Left kidney (tissue), 8 donors: ENCODE measurements at places on chromosomes 7 and 10.

GRCh38 chr10:126525326-126525725 is 137.0 kb upstream of the ADAM12 start:
- DNase-seq = no peak

DNA sequence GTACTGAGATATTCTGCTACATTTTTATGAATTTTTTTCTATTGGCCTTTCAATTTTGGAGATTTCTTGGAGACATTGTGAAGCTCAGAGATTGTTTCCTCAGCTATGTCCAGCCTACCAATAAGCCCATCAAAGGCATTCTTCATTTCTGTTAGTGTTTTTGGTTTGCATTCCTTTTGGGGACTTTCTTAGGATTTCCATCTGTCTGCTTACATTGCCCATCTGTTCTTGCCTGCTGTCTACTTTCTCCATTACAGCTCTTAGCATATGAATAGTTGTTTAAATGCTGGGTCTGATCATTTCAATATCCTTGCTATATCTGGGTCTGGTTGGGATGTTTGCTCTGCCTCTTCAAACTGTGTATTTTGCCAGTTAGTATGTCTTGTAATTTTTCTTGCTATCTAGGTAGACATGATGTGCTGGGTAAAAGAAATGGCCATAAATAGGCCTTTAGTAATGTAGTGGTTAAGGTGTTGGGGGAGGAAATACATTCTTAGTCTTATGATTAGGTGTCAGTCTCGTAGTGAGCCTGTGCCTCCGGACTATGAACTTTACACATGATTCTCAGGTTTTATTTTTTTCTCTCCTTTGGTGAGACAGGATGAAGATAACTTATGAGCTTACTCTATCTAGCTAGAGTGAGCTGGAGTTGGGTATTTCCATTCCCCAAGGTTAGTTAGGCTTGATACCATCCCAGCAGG is 32.6 kb upstream of the NME8 start:
- DNase-seq = no peak

DNA sequence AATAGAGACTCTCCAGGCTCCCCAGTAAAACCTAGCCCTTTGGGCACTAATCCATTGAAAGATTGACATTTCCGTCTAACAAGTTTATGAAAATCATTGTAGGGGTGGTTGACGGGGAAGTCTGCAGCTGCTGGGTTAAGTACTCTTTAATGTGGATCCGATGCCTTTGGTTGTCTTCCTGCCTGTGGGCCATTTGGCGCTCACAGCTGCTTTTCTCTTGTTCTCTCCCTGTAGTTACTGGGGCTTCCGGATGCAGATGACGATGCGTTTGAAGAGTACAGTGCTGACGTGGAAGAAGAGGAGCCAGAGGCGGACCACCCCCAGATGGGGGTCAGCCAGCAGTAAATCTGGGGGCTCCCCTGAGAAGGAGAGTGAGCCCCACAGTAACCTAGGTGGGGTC is 22.4 kb downstream of the MTURN start:
- DNase-seq = no peak

GRCh38 chr7:150403376-150404171 is 24.4 kb downstream of the ZNF775 start:
- DNase-seq = no peak

DNA sequence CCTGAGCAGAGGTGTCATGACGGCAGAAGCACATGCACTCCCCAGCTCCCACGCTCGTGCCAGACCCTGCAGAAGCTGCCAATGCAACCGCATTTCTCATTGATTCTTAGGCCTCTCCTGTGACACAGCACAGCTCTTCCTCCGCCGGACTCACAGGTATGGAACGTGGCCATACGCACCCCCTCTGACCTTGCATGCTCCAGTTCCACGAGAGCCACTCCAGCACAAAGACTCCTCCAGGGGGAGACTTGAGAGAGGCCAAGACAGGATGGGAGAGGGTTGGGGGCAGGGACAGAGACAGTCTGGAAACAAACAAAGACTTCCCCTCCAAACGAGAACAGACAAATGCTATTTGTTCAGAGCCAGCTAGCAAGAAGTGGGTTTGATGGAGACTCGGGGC is 124.3 kb upstream of the PPP2R2D start:
- DNase-seq = no peak

- DNase-seq = no peak
Observed at GRCh38 chr7:106346167-106346677, 61.4 kb upstream of the NAMPT start.

DNA sequence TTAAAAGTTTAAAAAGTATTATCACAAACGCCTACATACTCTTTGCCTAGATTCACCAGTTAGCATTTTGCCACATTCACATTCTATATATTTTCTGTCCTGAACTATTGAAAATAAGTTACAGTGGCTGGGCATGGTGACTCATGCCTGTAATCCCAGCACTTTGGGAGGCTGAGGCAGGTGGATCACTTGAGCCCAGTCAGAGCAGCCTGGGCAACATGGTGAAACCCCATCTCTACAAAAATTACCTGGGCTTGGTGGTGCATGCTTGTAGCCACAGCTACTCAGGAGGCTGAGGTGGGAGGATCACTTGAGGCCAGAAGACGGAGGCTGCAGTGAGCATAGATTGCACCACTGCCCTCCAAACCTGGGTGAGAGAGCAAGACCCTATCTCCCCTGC is 5.3 kb downstream of the ARPC1A start:
- DNase-seq = no peak

DNA sequence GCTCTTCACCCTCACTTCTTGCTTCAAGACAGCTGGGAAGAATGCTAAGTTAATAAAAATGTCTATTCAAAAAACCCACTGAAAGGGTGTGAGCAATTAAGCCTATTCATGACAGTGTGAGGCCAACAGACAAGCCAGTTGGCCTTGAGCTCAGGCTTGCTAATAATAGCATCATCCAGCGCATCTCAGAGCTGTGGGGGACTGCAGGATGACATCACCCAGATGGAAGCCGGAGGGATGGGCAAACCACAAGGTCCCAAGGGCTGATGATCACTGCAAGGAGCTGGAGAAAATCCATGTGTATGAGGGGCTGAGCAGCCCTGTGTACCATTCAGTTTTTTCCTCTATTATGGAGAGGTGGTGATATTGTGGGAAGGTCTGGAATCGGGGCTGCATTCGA is 770.4 kb downstream of the TNS3 start:
- DNase-seq = no peak

- peak; percentile 98 for DNase-seq
Observed at GRCh38 chr10:102502337-102503151, at the start of gene ACTR1A. TSS of gene ACTR1A (minus strand) at chr10:102502712. CDS start at chr10:102502647, 65 bp downstream.

DNA sequence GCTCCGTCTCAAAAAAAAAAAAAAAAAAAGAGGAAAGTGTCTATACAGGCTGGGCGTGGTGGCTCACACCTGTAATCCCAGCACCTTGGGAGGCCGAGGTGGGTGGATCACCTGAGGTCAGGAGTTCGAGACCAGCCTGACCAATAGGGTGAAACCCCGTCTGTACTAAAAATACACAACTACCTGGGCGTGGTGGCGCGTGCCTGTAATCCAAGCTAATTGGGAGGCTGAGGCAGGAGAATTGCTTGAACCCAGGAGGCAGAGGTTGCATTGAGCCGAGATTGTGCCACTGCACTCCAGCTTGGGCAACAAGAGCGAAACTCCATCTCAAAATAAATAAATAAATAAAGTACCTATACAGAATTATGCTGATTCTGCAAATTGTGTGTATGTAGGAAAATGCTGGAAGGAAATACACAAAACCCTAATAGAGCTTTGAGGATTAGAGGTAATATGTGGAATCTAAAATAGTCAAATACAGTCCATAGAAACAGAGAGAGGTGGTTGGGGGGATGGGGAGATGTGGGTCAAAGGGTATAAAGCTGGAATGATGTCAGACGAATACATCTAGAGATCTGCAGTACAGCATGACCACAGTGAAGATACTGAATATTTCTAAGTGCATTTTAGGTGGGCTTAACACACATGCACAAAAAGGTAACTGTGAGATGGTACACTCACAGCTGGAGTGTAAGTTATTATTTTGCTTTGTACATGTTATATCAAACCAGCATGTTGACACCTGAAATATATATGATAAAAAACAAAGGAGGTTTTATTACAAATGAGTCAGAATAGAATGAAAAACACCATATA is 174.5 kb upstream of the KLF14 start:
- no peak for DNase-seq

- no peak for DNase-seq
Observed at GRCh38 chr7:32058002-32058401, 12.2 kb downstream of the PDE1C start.

GRCh38 chr7:102387064-102387463 is 9.1 kb upstream of the PRKRIP1 start:
- no peak for DNase-seq

DNA sequence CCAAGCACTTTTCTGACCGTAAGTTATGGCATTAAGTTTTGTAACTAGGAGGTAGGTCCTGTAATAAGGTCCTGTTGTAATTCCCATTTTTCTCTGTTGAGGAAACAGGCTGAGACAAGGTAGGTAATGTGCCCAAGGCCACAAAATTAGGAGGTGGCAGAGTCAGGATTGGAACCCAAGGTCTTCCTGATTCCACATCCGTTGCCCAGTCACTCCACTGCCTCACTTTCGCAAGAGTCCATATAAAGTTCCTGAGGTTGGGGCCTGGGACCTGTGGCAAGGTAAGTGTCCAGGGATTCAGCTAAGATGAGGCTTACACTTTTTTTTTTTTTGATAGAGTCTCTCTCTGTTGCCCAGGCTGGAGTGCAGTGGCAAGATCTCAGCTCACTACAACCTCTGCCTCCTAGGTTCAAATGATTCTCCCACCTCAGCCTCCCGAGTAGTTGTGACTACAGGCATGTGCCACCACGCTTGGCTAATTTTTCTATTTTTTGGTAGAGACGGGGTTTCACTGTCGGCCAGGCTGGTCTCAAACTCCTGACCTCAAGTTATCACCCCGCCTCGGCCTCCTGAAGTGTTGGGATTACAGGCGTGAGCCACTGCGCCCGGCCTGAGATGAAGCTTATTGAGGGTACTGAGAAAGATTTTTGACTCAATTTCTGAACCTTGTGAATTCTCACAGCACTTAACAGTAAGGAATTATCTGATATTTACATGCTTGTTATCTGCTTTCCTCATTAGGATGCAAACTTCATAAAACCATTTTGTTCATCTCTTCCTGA is 20.3 kb upstream of the GNA12 start:
- no peak for DNase-seq

GRCh38 chr10:34080485-34081346 is 734.4 kb downstream of the PARD3 start:
- no peak for DNase-seq

GRCh38 chr7:135712182-135712782 is 15.7 kb downstream of the SLC13A4 start:
- no peak for DNase-seq

- DNase-seq = no peak
Observed at GRCh38 chr10:84473136-84473535, 144.7 kb downstream of the CCSER2 start.

DNA sequence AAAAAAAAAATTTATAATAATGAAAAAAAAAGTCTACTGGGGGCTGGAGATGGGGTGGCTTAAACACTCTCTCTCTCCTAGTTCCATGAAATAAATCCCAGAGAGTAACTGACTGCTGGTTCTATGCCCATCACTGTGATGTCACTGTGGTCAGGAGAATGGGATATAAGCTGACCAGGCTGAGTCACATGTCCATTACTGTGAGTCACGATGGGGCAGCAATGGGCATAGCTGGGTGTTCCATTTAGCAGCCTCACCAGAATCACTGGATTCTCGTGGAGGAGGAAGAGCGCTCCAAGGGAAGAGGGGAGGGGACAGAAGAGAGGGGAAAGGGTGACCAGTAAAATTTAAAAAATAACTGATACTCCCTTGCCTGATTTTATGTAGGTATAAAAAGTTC is 37.1 kb downstream of the MASTL start:
- DNase-seq = no peak
